GM23248 (cell line): ENCODE measurements at places on chromosomes 11 and 22.

DNA sequence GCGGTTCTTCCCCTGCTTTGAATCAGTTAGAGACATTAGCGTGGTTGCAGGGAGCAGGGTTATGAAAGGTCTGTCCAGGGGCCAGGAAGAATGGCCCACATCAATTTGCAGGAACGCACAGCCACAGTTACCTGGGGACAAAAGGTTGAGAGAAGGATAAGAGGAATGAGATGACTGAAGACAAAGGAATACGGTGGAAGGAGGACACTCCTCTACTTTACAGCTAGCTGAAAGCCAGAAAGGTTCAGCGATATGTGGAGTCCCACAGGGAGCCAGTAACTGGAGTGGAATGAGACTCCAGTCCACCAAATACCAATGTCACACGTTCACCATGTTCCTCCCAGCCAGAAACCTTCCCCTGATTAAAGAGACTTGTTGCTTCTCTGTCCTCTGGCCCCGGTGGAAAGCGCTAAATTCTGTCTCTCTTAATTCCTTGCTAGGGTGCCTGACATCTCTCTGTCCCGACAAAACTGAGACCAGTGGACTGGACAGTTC, 10.7 kb downstream of the XNDC1N start:
- DNase-seq: peak; percentile 29

GRCh38 chr11:129861702-129862522, 33.5 kb downstream of the NFRKB start:
- peak; percentile 95 for DNase-seq

- DNase-seq: peak; percentile 86
These were observed 236.1 kb downstream of the TTC28 start for GRCh38 chr22:28443526-28443876.

DNA sequence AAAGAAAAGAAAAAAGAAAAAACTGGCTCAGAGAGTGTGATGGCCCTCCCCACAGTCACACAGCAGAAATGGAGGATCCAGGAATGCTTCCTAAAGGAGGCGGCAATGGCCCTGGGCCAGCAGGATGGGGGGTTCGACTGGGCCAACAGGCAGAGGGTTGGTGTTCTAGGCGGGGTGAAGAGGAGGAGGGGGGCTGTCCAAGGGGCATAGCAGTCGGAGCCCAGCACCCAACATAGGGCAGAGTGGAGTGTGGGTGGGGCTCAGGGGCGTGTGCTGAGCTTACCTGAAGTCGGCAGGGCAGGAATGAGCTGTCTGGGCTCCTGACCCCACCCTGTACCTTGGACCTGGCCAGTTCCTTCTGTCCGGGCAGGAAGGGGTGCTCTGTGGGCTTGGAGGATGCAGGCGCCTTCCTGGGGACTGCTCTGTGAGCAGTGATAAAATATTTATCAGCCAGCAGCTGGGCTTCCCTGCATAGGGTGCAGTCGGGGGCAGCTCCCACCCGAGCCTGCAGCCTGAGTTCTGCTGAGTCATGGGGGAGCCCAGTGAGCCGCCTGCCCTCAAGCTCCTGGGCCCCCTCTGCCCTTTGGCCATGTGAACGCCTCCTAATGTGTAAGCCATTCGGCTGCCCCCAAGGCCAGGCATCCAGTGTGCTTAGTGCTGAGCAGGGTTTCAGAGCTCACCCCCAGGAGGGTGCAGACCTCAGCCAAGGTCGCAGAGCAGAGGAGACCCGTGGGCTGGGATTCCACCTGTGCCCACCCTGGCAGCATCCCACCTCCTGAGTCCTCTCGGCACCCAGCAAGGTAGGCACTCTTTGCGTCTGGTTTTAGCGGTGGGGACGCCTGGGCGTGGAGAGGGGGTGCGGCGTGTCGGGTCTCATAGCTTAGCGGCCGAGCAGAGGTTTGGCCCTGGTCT, 25.3 kb upstream of the PRR5 start:
- DNase-seq: peak; percentile 37

DNA sequence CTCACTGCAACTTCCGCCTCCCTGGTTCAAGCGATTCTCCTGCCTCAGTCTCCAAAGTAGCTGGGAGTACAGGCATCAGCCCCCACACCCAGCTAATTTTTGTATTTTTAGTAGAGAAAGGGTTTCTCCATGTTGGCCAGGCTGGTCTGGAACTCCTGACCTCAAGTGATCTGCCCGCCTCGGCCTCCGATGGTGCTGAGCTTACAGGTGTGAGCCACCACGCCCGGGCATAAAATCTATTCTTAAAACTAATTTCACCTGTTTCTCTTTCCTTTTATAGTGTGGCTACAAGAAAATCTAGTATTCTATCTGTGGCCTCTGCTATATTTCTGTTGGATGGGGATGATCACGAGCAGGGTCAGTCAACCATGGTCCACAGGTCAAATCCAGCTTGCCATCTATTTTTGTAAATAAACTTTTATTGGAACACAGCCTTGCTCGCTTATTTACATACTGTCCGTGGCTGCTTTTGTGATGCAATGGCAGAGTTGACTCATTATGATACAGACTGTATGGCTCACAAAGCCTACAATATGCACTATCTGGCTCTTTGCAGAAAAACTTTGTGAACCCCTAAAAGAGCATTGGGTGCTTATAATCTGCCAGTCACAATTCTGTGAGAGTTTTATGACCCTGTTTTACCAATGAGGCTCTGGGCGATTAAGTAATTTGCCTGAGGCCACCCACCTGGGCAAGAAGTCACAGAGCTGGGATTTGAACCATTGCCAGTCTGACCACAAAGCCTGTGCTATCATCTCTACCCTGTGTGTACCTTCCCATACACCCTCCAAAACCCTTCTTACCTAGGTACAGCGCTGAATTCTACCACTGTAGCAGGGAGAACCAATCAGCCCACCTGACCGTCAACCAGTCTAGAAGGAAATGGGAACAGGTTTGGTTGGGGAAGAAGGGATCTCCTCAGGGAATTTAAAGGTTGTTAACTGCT, 28.3 kb downstream of the SLC1A2 start:
- DNase-seq: peak; percentile 89

- DNase-seq: no peak
These were observed 10.2 kb upstream of the GRAMD1B start for GRCh38 chr11:123419731-123420452.

GRCh38 chr11:64449381-64450167, 90.6 kb downstream of the RPS6KA4 start:
- peak; percentile 72 for DNase-seq

GRCh38 chr11:60280412-60280811, at the start of gene MS4A4A:
Gene MS4A4A, plus strand, starts transcription at chr11:60280666. Its CDS starts 10 bp downstream, at chr11:60280676.
- DNase-seq: no peak

DNA sequence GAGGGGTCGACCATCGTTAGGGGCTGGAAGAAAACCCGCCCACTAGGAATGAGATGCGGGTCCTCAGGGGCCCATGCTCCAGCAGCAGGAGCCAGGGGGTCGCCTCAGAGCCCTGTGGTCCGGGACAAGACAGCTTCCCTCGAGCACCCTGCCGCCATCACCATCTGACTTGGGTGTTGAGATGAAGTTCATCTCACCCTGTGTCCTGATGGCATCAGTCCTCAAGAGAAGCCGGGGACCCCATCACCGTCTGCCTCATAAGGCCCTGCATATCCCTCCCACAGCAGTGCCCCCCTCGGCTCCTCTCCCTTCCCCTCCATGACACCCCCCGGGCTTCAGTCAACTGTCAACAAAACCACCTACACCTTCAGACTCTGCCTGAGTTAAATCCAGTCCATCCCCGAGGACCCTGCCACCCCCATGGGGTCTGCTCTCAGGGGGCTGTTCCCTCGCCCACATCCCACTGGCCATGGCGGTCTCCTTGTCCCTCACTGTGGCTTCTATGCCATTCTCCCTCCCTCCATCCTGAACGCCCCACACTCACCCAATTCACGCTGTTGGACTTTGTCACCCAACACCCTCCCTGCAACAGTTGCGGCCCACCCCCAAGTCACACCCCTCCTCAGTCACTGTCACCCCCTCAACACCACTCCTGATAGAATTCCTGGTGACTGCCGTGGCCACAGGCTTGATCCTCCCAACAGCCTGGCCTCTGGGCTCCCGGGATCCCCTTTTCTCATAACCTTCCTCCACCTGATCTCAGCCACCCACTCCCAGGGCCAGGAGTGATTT, 87.7 kb upstream of the RTL6 start:
- DNase-seq: no peak
